Suppressor macrophage (primary cell): ENCODE measurements at places on chromosomes 3 and 15.

DNA sequence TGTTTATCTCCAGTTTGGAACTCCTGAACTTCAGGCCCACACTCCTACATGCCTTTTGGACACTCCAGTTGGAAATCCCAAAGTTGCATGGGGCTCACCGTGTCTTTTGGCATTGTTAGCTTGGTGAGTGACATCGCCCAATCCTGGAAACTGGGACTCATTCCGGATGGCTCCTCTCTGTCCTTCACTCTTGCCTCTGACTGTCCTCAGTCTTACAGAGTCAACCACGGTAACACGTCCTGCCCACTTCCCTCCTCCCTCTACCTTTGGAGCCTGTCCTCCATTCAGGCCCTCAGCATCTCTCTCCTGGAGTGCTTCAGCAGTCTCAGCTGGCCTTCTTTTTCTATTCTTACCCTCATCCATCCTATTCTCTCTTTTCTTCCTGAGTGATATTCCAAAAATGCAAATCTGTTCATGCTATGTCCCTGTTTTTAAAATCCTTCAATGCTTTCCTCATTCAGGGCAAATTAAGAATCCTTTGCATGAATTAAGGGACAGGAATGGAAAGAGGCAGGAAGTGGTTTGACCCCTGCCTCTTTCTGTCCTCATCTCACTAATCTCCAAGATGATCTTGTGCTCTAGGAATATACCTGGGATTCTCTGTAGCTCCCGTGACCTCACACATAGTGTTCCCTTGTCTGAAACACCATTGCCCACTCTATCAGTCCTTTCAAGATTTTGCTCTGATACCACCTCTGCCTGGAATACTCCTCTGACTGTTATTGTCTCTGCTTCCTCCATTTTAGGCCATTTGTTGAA is 42.5 kb downstream of the LPP start:
- DNase-seq: no peak

- DNase-seq: no peak
Observed at GRCh38 chr3:37582086-37582485, 279.6 kb upstream of the CTDSPL start.

DNA sequence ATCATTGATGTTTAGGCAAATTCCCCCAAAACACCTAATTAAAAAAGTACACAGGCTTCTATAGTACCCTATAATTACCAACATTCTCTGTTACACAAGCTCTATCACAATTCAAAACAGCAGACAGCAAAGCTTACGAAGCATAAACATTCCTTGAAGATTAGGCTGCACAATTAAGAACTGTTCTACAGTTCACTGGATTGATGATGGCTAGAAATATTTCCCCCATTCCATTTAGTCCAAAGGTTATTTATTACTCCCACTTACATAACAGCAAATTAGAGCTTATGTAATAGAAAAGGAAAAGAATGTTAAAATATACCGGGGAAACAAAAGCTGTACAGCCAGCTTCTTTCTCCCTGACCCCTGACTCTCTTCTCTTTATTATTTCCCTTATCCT is 49.3 kb downstream of the UACA start:
- DNase-seq: no peak

DNA sequence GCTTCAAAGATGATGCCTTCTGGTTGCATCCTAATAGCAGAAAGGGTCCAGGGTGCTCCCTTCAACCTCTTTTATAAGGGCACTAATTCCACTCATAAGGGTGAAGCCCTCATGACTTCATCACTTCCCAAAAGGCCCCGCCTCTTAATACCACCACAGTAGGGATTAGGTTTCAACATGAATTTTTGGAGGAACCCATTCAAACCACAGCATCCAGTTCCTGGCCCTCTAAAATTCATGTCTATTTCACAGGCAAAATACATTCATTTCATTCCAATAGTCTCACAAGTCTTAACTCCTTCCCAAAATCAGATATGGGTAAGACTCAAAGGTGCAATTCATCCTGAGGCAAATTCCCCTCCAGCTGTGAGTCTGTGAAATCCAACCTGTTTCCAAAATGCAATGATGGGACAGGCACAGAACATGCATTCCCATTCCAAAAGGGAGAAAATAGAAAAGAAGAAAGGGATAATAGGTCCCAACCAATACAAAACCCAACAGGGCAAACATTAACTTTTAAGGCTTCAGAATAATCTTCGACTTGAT is 124.0 kb downstream of the ATP1B3 start:
- no peak for DNase-seq

DNA sequence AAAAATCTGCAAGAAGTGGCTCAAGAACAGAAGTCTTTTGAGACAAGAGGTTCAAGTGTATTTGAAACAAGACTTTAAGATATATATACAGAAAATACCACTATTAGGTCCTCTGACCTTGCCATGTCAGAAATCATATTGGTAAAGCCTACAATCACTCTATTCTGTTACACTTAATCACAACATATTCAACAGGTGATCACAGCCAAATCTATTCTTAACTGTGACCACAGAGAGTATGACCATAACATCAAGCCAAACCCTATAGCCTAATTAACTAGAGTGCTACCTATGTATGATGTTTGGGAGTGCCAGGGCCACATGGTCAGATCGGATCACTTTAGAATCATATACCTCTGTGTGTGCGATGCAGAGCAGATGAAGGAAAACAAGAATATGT is 2.2 kb downstream of the DNAJC19 start:
- DNase-seq: no peak
